ENCODE measurements at places on chromosomes 7 and 10. TPM values are rescaled to one million over a fixed set of nuclear protein-coding genes. Genes with fewer than 3 reads are reported as not detected.

- H3K36me3 ChIP-seq: no peaks in the 10 kb centered on the region
- H3K4me3 ChIP-seq: no peak overlapping the region
- H3K4me1 ChIP-seq: 0 out of 2 replicates have a peak, but pooled peaks cover 4% of the 10 kb centered on the region
- DNase-seq: no peak
- H3K27ac ChIP-seq: no peak overlapping the region
- no peaks in the 10 kb centered on the region for H3K27me3 ChIP-seq
These were observed 14.9 kb upstream of the IFIT1B start for GRCh38 chr10:89362929-89363328.

GRCh38 chr10:712089-712488 lies 22.6 kb upstream of the DIP2C start:
- H3K27me3 ChIP-seq: no peaks in the 10 kb centered on the region
- peak; percentile 89 for DNase-seq
- H3K36me3 ChIP-seq: no peaks in the 10 kb centered on the region
- H3K4me3 ChIP-seq: no peak overlapping the region
- peak overlapping the region; percentile 84 for H3K27ac ChIP-seq

DNA sequence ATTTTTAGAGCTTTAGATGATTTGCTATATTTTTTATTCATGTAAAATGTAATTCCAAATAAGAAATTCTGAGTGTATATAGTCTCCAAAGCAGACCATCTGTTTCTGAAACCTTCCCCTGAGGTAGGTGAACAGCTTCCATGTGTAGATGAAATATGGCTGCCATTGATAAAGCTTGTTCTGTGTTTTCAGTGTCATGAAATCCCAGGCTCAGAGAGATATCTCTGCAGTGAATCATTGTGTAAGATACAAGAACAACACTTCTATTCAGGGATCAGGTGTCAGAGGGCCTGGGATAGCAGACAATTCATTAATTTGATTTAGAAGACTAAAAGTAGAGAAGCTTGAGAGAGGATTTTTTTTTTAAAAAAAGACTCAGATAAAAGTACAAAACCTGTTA lies 29.1 kb downstream of the ACTA2 start:
- no peaks in the 10 kb centered on the region for H3K27me3 ChIP-seq
- H3K36me3 ChIP-seq: no peaks in the 10 kb centered on the region
- H3K4me1 ChIP-seq: no peaks in the 10 kb centered on the region
- H3K4me3 ChIP-seq: no peak overlapping the region
- DNase-seq: no peak

TSPAN12 gene
- total RNA-seq: 4.1 TPM

DNA sequence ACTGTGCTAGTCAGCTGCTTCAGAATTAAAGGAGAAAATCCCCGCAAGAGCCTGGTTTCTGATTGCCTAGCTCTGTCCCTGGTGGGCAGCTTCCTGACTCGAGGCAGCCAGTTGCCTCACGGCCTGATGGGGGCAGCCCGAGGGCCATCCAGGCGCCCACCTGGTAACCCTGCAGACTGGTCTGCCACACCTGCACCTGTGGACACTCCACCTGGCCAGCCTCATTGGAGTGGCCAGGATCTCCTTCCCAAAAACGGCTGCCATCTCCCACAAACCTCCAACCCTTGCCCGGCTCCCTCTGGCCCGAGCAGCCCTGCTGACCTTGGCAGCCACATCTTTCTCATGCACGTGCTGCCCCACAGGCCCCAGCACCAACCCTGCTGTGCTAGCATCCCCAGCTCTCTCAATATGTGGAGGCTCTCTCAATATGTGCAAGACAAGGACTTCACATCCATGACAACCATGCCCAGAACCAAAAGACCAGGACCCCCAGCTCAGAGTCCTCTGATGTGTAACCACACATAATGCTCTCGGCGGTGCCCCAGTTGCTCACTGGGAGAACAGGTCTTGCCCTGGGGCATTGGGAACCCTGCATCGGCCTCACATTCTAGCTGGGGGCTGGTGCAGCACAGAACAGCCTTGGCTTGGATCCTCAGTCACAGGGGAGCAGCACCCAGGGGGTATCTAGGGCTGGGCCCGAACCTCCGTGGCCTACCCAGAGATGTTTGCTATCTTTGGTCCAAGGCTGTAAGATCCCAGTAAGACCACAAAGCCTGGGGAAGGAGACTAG lies 14.6 kb downstream of the DRGX start:
- H3K36me3 ChIP-seq: no peaks in the 10 kb centered on the region
- peaks cover 1% of the 10 kb centered on the region for H3K27me3 ChIP-seq
- no peak overlapping the region for H3K27ac ChIP-seq
- no peak for DNase-seq
- no peak overlapping the region for H3K4me3 ChIP-seq
- H3K4me1 ChIP-seq: no peaks in the 10 kb centered on the region

- no peak overlapping the region for H3K27ac ChIP-seq
- no peak overlapping the region for H3K4me3 ChIP-seq
- DNase-seq: no peak
- no peaks in the 10 kb centered on the region for H3K27me3 ChIP-seq
These were observed 414.6 kb upstream of the NPVF start for GRCh38 chr7:25642849-25643248.

GRCh38 chr10:118913825-118914224 lies 115.7 kb upstream of the NANOS1 start:
- DNase-seq: no peak
- H3K36me3 ChIP-seq: no peaks in the 10 kb centered on the region
- no peak overlapping the region for H3K27ac ChIP-seq
- H3K27me3 ChIP-seq: no peaks in the 10 kb centered on the region
- H3K4me1 ChIP-seq: peaks cover 37% of the 10 kb centered on the region

CNNM1 gene
- not detected for total RNA-seq

DNA sequence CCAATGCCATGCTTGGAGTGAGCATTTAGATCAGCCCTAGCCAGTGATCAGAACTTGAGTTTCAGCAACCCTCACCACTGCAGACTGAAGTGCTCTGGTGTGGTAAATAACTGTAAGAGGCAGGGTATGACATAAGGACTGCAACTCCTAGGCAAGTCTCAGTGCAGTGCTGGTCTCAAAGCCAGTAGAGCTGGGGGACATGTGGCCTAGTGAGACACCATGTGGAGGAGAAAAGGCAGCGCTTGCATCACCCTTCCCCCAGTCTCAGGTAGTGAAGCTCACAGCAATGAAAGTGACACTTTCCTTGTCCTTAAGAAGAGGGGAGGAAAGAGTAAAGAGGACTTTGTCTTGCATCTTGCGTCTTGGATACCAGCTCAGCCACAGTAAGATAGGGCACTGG lies 386.8 kb upstream of the POT1 start:
- DNase-seq: peak; percentile 67
- H3K27me3 ChIP-seq: no peaks in the 10 kb centered on the region
- no peaks in the 10 kb centered on the region for H3K4me1 ChIP-seq
- no peak overlapping the region for H3K4me3 ChIP-seq

SP8 gene
- total RNA-seq: 13.2 TPM

FZD1 gene
- total RNA-seq: 1.5 TPM

KLF14 gene
- total RNA-seq: not detected

- H3K4me3 ChIP-seq: no peak overlapping the region
- peaks cover 9% of the 10 kb centered on the region for H3K36me3 ChIP-seq
- H3K27ac ChIP-seq: no peak overlapping the region
These were observed 67.0 kb downstream of the ATE1 start for GRCh38 chr10:121860810-121861209.

DNA sequence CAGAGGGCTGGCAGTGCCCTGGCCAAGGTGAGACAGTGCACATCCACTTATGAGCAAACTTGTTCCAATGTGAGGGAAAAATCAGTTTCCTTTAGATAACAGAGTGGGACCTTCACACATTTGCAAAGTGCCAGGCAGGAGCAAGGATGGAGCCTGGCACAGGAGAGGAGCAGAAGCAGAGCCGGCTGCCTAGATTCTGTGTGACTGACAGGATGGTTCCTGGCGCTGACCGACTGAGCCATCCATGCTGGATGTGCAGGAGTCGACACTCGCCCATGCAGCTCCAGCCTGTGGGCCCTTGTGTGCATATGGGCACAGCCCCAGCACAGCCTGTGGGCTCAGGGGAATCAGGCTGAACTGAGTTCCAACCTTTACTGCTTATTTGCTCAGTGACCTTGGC lies 346.5 kb downstream of the GRID1 start:
- no peak for DNase-seq
- H3K4me1 ChIP-seq: no peaks in the 10 kb centered on the region
- no peak overlapping the region for H3K27ac ChIP-seq
- H3K27me3 ChIP-seq: no peaks in the 10 kb centered on the region

GRCh38 chr7:15678653-15679052 lies 7.8 kb downstream of the MEOX2 start:
- H3K4me1 ChIP-seq: no peaks in the 10 kb centered on the region
- no peaks in the 10 kb centered on the region for H3K27me3 ChIP-seq
- no peak overlapping the region for H3K27ac ChIP-seq
- DNase-seq: no peak
- H3K4me3 ChIP-seq: no peak overlapping the region

GRCh38 chr10:15754937-15755336 lies 35.2 kb upstream of the ITGA8 start:
- no peaks in the 10 kb centered on the region for H3K36me3 ChIP-seq
- no peaks in the 10 kb centered on the region for H3K4me1 ChIP-seq
- DNase-seq: no peak
- no peak overlapping the region for H3K27ac ChIP-seq

GRCh38 chr10:121155742-121156474 lies 304.7 kb downstream of the WDR11 start:
- no peak overlapping the region for H3K4me3 ChIP-seq
- H3K36me3 ChIP-seq: no peaks in the 10 kb centered on the region
- H3K27me3 ChIP-seq: no peaks in the 10 kb centered on the region

CALHM1 gene
- not detected for total RNA-seq

- H3K27me3 ChIP-seq: no peaks in the 10 kb centered on the region
- H3K4me1 ChIP-seq: no peaks in the 10 kb centered on the region
- H3K4me3 ChIP-seq: no peak overlapping the region
These were observed 233.2 kb upstream of the AUTS2 start for GRCh38 chr7:69364813-69365643.

- H3K27ac ChIP-seq: no peak overlapping the region
- no peak for DNase-seq
- no peak overlapping the region for H3K4me3 ChIP-seq
- H3K4me1 ChIP-seq: no peaks in the 10 kb centered on the region
- H3K27me3 ChIP-seq: no peaks in the 10 kb centered on the region
- H3K36me3 ChIP-seq: no peaks in the 10 kb centered on the region
These were observed 43.3 kb downstream of the GPR37 start for GRCh38 chr7:124722292-124722691.

DNA sequence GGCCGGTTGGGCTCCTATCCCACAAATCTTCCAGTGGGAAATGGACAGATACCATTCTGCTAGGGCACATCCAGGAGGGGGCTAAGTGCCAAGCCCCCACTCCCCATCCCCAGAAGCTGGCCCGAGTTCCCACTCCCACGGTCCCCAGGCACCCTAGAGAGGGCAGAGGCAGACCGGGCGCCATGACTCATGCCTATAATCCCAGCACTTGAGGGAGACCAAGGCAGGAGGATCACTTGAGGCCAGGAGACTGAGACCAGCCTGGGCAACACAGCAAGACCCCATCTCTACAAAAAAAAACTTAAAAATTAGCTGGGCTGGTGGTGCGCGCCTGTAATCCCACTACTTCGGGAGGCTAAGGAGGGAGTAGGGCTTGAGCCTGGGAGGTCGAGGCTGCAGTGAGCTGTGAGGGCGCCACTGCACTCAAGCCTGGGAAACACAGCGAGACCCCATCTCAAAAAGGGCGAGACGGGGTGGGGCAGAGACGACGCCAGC lies 870 bp downstream of the GNA12 start:
- no peak for DNase-seq
- H3K36me3 ChIP-seq: no peaks in the 10 kb centered on the region
- H3K4me3 ChIP-seq: peak overlapping the region; percentile 94
- H3K27ac ChIP-seq: peak overlapping the region; percentile 50
- H3K27me3 ChIP-seq: no peaks in the 10 kb centered on the region
- H3K4me1 ChIP-seq: peaks cover 12% of the 10 kb centered on the region

- no peak overlapping the region for H3K27ac ChIP-seq
- H3K4me1 ChIP-seq: no peaks in the 10 kb centered on the region
- no peak for DNase-seq
- H3K4me3 ChIP-seq: no peak overlapping the region
These were observed 114.9 kb upstream of the ZEB1 start for GRCh38 chr10:31204090-31204489.

GRCh38 chr7:143934526-143935325 lies at the start of gene OR2F2:
Gene OR2F2 (plus strand): TSS chr7:143935233. CDS start chr7:143935233, 0 bp downstream.
- peaks cover 15% of the 10 kb centered on the region for H3K4me1 ChIP-seq
- no peaks in the 10 kb centered on the region for H3K27me3 ChIP-seq
- H3K36me3 ChIP-seq: no peaks in the 10 kb centered on the region

DDIT4 gene
- total RNA-seq: 152 TPM

DNA sequence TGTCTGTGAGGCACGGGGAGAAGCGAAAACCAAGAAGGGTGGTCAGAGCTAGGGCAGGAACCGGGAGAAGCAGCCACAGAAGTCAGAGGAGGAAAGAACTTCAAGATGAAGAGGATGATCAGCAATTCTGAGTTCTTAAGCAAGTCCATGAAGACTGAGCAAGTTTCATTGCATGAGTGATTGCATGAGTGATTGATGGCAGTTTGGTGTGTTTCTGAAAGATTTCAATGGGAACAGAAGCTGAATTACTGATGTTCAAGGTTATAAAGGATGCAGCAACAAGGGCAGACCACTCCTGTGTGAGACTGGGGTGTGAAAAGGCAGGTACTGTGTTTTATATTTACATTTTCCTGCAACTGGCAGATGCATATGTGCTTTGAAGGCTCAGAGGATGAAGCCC lies 35.4 kb downstream of the CCNY start:
- no peaks in the 10 kb centered on the region for H3K27me3 ChIP-seq
- no peak for DNase-seq
- peaks cover 2% of the 10 kb centered on the region for H3K36me3 ChIP-seq
- H3K27ac ChIP-seq: peak overlapping the region; percentile 5
- no peak overlapping the region for H3K4me3 ChIP-seq
- peaks cover 35% of the 10 kb centered on the region for H3K4me1 ChIP-seq

- no peak overlapping the region for H3K27ac ChIP-seq
- H3K27me3 ChIP-seq: no peaks in the 10 kb centered on the region
- H3K4me3 ChIP-seq: no peak overlapping the region
- H3K36me3 ChIP-seq: no peaks in the 10 kb centered on the region
- H3K4me1 ChIP-seq: no peaks in the 10 kb centered on the region
These were observed 948.7 kb upstream of the GHITM start for GRCh38 chr10:83190614-83191013.

DNA sequence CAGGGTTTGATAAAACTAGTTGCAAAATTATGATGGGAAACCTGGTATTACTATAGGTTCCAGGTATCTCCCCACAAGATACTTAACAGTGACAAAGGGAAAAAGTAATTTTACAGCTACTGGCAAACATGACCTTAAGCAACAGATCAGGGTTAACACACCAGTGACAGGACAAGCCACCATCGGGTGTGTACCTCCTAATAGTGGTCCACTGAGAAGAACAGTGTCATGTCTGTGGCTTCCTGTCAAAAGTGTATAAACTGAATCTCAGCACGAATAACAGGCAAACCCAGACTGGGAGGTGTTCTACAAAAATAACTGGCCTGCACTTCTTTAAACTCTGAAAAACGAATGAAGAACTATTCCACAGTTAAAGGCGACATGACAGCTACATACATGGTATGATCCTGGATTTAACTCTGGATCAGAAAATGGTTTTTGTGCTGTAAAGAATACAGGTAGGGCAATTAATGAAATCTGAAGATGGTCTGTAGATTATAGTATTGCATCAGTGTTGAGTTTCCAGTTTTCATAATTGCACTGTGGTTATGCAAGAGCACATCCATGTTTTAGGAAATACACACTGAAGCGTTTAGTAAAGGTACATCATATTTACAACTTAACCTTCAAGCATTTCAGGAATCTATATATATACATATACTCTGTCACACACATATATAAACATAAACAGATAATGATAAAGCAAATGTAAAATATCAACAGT lies 32.0 kb upstream of the ARMS2 start:
- no peak overlapping the region for H3K4me3 ChIP-seq
- H3K4me1 ChIP-seq: no peaks in the 10 kb centered on the region
- no peaks in the 10 kb centered on the region for H3K36me3 ChIP-seq
- DNase-seq: no peak
- no peak overlapping the region for H3K27ac ChIP-seq

SRGN gene
- total RNA-seq: not detected

NANOS1 gene
- 5.9 TPM for total RNA-seq

Data from Caco-2 (cell line).